ENCODE measurements at places on chromosomes 2 and 18.
A peak's percentile ranks its signal among the peaks of the same experiment; 100 is the strongest.

GRCh38 chr18:7230626-7231349 is at the start of gene LRRC30:
TSS of gene LRRC30 (plus strand) at chr18:7231089. CDS start at chr18:7231139, 50 bp downstream.
- no peak for DNase-seq

- DNase-seq = no peak
Observed at GRCh38 chr2:110167326-110168000, 37.4 kb downstream of the NPHP1 start.

DNA sequence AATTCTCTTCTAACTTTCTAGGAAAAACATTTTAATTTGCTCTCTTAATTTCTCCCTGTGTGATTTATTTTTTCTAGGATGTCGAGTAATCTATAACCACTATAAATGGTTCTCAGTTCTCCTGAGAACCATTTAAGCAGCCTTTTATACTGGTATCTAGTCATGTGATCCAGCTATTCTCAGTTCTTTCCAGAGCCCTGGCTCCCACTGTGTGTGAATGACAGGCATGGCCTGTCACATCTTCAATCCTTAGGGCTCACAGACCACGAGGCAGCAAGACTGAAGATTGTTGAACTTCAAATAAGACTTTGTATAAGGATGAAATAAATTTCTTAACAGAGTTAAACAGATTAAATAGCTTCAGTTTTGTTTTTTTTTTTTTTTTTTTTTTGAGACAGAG is 219.4 kb downstream of the HNMT start:
- DNase-seq = no peak

GRCh38 chr2:238438856-238439849 is 12.4 kb downstream of the ASB1 start:
- peak; percentile 87 for DNase-seq

- DNase-seq = no peak
Observed at GRCh38 chr2:40421631-40422297, 30.1 kb downstream of the SLC8A1 start.

DNA sequence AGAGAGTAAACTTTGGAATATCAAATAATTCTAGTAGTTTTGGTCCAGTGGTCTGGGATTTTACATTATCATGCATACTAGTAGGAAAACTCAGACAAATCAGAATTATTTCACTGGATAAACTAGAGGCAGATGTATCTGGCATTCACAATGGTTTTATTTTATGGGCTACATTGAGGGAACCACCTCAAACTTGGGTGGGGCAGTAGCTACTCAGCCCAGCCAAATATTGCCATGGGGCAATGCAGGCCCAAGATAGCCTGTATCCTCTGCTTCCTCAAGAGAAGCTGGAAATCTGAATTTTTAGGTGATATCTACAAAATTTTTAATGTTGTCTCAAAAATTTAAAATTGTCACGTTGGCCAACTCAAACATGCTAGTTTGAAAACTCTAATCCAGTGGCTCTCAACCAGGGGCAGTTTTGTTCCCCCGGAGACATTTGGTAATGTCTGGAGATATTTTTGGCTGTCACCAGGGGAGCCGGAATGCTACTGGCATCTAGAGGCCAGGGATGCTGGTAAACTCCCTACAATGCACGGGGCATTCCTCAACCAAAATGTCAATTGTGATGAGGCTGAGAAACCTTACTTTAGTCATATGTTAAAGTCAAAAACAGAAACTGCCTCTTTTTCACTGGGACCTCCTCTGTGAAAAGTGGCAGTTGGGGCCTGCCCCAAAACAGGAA is 172.8 kb upstream of the SPRED2 start:
- DNase-seq = no peak

GRCh38 chr2:102109016-102109415 is 33.5 kb upstream of the IL1R1 start:
- DNase-seq = no peak

DNA sequence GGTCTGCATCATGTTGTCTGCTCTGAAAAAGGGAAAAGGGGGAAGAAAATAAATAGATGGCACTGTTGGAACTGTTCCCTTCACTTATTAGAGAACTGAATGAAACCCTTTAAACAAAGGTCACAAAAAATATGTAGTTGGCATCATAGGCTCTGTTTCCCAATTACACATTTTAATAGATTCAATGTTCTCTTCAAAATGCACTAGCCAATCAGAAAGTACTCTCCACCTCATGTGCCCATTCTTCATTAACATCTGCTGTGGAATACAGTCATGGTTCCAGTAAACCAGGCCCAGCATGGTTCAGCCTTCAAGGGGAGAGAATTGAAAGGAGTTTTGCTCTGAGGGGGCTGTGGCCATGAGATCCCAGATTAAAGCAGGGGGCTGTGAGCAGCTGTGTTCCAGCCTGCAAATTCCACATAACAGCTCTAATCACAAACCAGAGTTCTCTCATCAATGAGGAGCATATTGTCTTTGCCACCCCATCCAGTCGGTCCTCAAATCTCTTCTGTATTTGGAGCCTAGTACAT is 165.9 kb upstream of the CREB1 start:
- DNase-seq = no peak

GRCh38 chr2:161238265-161238559 is 70.0 kb upstream of the PSMD14 start:
- no peak for DNase-seq

DNA sequence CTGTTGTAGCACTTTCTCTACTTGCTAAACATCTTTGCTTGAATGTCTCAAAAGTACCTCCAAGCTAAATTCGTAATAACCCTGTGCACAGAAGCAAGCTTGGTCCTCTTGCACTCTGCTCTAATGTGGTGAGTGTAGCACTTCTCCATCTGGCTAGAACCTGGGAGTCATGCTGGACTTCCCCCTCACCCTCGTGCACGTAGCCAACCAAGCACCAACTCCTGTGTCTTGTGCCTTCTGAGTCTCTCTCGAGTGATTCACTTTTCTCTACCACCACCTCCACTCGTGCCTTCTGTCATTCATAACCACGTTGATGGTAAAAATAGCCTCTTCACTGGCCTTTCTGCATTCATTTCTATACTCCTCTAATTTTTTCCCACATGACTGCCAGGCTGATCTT is 91.9 kb upstream of the KCNE4 start:
- DNase-seq = no peak

- no peak for DNase-seq
Observed at GRCh38 chr2:215773728-215774127, 239.6 kb downstream of the MREG start.

GRCh38 chr2:217329023-217329431 is 469.2 kb upstream of the TNP1 start:
- no peak for DNase-seq

- peak; percentile 93 for DNase-seq
Observed at GRCh38 chr2:102103992-102104871, 38.3 kb upstream of the IL1R1 start.

- no peak for DNase-seq
Observed at GRCh38 chr2:24077535-24077877, 1.4 kb upstream of the SF3B6 start.

Data from activated CD4-positive, alpha-beta T cell treated with anti-CD3 and anti-CD28 coated beads, Interleukin-10, Interleukin-2, amounts not matched to agents 100 ng/mL and 50 ng/mL, durations not matched to agents 16 hours and 8 hours (primary cell).